ENCODE measurements at places on chromosomes 2 and 18.

DNA sequence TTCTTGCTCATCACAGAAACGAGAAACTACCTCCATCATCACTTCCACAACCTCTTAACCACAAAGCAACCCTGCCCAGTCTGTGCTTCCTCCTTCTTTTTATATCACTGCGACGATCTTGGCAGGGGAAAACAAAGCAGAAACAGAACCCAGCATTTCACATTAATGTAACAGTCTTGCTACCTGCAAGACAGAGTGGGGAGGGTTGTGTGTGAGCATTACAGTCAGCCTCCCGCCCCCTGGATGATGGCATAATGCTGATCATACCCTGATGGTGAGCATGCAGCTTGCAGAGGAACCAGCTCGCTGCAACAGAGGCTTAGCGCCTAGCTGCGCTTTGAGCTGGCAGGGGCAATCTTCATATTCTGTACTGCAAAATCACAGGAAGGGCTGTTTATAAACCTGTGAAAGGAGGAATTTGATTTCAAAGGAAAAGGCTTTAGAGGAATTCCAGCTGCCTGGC lies 376.1 kb downstream of the IRS1 start:
- DNase-seq, result no peak

DNA sequence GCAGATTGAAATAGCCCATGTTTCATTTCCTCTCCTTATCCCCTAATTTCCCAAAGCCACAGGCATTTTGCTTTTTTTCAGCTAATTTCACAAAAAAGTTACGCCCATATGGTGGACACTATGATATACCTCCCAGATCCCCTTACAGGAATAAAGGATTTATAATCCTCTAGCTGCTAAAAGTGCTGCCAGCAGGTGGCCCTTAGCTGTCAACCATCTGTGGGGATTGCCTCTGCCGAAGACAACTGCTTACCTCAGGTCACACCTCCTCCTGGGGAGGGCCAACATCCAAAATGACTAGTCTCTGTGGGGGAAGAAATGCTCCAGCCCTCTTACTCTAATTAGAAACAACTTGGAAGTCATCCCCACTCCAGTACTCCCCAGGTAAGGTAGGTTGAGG lies 61.0 kb upstream of the EPB41L3 start:
- no peak for DNase-seq

- no peak for DNase-seq
Measured at GRCh38 chr18:65620076-65620696, 130.6 kb upstream of the CDH7 start.

GRCh38 chr2:73314441-73314840 lies 21.1 kb upstream of the EGR4 start:
- DNase-seq, result no peak

DNA sequence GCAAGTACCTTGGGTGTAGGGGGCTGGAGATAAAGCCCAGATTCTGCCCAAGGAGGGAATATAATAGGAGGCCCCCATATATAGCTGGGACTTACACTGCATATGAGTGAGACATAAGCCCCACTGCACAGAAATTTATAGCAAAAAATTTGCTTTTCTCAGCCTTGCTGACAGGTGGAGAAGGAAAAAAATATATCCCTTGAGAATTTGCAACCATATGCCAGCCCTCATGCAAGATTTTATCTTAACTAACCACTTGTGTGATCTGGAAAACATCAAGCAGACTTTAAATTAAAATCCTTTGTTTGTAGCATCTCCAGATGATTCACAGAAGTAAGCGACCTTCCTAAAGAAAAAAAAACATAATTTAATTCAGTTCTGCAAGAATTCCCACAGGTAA lies 288.2 kb downstream of the BCL2 start:
- DNase-seq, result no peak

GRCh38 chr18:80168982-80169381 lies 59.9 kb downstream of the ADNP2 start:
- no peak for DNase-seq

GRCh38 chr2:157839162-157839801 lies 36.8 kb downstream of the ACVR1 start:
- DNase-seq, result no peak

- DNase-seq, result no peak
Measured at GRCh38 chr2:26542194-26542455, 64.2 kb upstream of the OTOF start.

- DNase-seq, result no peak
Measured at GRCh38 chr2:150207979-150208378, 279.5 kb downstream of the RND3 start.

- no peak for DNase-seq
Measured at GRCh38 chr18:8794156-8794933, 89.0 kb downstream of the MTCL1 start.

DNA sequence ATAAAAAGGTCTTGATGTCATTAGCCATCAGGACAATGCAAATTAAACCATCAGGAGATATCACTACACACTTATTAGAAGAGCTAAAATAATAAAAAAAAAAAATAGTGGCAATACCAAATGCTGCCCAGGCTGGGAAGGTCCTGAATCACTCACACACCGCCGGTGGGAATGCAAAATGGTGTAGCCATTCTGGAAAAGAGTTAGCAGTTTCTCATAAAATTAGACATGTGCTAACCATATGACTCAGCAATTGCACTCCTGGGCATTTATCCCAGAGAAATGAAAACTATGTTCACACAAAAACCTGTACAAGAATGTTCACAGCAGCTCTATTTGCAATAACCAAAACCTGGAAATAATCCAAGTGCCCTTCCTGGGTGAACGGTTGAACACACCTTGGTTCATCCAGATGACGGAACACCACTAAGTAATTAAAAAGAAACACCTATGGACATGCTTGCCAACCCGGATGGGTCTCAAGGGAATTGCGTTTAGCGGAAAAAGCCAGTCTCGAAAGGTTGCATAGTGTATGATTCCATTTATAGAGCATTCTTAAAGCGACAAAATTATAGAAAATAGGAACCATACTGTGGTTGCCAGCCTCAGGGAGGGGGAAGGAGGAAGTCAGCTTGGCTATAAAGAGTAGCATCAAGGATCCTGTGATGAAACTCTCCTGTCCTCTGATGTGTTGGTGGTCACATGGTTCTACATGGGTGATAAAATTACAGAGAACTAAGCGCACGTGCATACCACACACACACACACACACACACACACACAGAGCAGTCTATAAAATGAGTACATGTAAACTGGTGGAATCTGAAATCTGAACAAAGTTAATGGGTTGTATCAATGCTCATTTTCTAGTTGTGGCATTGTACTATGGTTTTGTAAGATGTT lies 4.6 kb downstream of the MBP start:
- DNase-seq, result no peak

- DNase-seq, result no peak
Measured at GRCh38 chr2:159009940-159010339, 41.5 kb downstream of the TANC1 start.

- no peak for DNase-seq
Measured at GRCh38 chr2:10297191-10297830, 5.4 kb upstream of the HPCAL1 start.

GRCh38 chr2:31980674-31981356 lies 30.0 kb downstream of the MEMO1 start:
- DNase-seq, result peak; percentile 36

DNA sequence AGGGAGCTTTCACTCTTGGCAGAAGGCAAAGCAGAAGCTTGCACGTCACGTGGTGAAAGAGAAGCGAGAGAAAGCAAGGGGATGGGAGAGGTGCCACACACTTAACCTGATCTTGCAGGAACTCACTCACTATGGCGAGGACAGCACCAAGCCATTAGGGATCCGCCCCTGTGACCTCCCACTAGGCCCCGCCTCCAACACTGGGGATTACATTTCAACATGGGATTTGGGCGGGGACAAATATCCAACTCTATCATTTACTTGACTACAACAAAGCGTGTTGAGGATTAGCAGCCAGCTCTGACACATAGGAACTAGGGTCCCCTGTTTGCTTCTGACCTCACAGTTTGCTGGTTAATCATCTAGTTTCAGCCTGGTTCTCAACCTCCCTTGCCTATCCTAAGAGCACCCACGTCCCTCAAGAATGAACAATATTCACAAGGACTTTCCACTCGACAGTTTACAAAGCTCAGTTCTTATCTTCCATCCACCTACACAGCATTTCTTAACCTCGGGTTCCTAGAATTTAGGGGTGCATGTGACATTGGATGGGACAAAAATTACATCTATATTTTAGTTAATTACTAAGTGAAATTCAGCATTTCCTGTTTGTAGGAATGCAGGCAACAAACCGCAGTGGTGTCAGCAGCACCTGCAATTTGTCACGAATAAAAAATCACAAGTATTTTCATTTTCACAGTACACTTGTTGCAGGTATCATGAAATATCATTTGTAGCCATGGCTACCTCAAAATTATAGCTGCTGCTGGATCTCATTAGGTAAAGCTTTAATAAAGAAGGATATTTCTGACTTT lies 36.0 kb downstream of the LBH start:
- no peak for DNase-seq

All from A549 (cell line).